ENCODE measurements at places on chromosomes 4 and X.

GRCh38 chr4:100428051-100428450 lies 89.8 kb downstream of the EMCN start:
- no peak for DNase-seq
- H3K4me1 ChIP-seq = peaks cover 3% of the 10 kb centered on the region
- H3K27me3 ChIP-seq = no peaks in the 10 kb centered on the region
- no peak overlapping the region for H3K27ac ChIP-seq

DNA sequence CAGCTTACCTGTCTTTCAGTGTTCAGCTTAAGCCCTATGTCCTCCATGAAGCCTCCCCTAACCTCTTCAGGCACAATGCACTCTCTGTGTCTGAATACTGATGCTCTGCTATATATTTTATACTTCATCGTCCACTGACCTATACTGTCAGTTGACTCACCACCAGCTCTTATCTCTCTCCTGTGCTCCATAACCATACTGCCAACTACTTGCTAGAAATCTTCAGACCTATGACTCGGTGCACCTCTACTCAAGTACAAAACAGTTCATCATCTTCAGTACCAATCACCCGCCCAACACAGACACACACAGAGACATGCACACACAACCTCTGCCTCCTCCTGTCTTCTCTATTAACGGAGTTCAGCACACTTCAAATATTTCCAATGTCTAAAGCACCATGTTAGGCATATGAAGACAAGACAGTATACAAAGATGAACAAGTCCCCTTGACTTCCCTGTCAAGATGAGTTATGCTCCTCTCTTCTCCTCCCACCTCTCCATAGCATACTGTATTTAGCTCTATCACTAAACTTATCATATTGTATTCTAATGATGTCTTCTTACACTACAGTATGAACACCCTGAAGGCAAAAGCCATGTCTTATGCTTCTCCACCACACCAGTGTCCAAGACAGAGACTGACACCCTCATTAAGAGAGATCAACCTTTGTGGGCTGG lies 42.5 kb downstream of the ARHGEF6 start:
- DNase-seq = no peak
- H3K4me1 ChIP-seq = no peaks in the 10 kb centered on the region
- no peak overlapping the region for H3K27ac ChIP-seq
- no peaks in the 10 kb centered on the region for H3K36me3 ChIP-seq

DNA sequence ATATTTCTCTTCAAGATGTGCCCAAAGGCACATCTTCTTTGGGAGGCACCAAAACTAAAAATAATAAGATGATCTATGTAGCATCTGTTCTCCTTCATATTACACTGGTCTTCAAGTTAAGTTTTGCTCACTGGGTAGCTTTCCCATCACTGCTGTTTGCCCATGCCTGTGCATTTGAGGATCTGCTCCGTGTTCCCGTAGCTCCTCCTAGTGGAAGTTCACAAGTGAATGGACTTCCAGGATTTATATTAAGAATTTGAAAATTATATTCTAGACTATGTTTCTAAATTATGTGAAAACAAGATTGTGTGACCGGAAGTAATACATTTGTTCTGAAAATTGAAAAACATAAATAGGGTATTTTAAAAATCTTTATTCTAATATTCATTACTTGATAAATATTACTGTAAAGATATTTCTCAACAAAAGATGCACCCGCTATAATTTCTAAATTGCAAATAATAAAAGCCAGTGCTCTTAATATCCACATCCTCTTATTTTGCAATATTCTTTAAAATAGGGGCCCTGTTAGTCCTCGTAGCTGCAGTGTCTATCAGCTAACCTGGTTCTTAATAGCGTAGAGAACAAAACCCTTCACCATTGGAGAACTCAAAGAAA lies 147.7 kb downstream of the RBM46 start:
- H3K4me1 ChIP-seq = no peaks in the 10 kb centered on the region
- H3K27me3 ChIP-seq = no peaks in the 10 kb centered on the region
- H3K36me3 ChIP-seq = no peaks in the 10 kb centered on the region
- H3K4me3 ChIP-seq = no peak overlapping the region
- DNase-seq = no peak
- no peak overlapping the region for H3K27ac ChIP-seq

GRCh38 chr4:187664011-187664410 lies 331.6 kb upstream of the ZFP42 start:
- no peaks in the 10 kb centered on the region for H3K27me3 ChIP-seq
- DNase-seq = no peak
- no peak overlapping the region for H3K27ac ChIP-seq
- H3K4me1 ChIP-seq = peaks cover 2% of the 10 kb centered on the region
- H3K4me3 ChIP-seq = no peak overlapping the region

Data from aorta (tissue), 5 donors.